ENCODE measurements at places on chromosomes 3 and 15.

GRCh38 chr3:151290673-151291072 is 12.3 kb upstream of the P2RY14 start:
- no peaks in the 10 kb centered on the region for H3K27me3 ChIP-seq
- no peaks in the 10 kb centered on the region for H3K4me1 ChIP-seq
- no peaks in the 10 kb centered on the region for H3K36me3 ChIP-seq
- H3K4me3 ChIP-seq = no peak overlapping the region
- DNase-seq = no peak

GRCh38 chr3:57757642-57758297 is 1.7 kb downstream of the SLMAP start:
- DNase-seq = no peak
- peaks cover 5% of the 10 kb centered on the region for H3K36me3 ChIP-seq
- peaks cover 29% of the 10 kb centered on the region for H3K4me1 ChIP-seq
- H3K27me3 ChIP-seq = no peaks in the 10 kb centered on the region

- H3K4me3 ChIP-seq = no peak overlapping the region
- H3K4me1 ChIP-seq = peaks cover 24% of the 10 kb centered on the region
- no peaks in the 10 kb centered on the region for H3K27me3 ChIP-seq
- no peak overlapping the region for H3K27ac ChIP-seq
Observed at GRCh38 chr3:48623851-48624547, 2.4 kb upstream of the TMEM89 start.

DNA sequence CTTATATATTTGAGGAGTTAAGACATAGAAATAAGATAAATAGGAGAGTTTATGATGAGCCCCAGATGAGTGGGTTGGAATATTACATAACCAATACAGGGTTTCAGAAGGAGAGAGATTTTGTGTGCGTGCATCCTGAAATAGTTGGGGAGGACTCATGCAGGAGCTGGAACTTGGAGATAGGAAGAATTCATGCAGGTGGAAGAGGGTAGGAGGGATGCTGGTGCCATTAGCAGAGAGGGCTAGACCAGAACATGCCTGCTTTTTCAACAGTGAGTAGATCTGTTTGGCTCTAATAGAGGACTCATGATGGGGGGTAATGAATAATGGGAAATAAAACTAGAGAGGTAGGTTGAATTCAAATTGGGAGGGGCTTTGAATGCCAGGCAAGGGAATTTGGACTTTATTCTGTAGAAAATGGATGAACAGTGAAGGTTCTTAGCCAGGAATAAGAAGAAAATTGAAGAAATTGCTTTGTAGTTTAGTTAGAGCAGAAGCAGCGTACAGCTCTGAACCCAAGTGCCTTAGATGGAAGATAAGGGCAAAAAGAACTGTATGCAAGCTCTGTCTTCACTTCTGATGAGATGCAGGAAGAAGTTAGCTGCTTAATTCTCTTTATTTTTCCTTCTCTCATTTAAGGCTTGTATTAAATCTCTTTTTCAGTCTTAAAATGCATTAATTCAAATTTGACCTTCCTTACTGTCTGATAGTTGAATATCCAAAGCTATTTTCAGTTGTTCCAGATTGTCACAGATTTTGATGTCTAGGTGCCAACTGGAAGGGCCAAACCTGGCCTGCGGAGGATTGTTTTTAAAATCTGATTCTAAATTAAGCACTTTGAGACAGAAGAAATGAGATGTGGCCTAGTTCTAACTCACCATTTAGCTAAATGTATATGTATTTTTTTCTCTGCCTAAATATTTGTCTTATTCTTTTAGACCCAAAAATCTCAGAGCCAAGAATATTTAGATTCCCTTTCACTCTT is 86.3 kb downstream of the PPM1L start:
- H3K4me1 ChIP-seq = peaks cover 6% of the 10 kb centered on the region
- H3K27ac ChIP-seq = no peak overlapping the region
- no peak overlapping the region for H3K4me3 ChIP-seq
- no peaks in the 10 kb centered on the region for H3K36me3 ChIP-seq

- H3K4me3 ChIP-seq = no peak overlapping the region
- H3K27me3 ChIP-seq = no peaks in the 10 kb centered on the region
- H3K36me3 ChIP-seq = no peaks in the 10 kb centered on the region
Observed at GRCh38 chr15:89095073-89095472, 6.8 kb downstream of the ABHD2 start.

DNA sequence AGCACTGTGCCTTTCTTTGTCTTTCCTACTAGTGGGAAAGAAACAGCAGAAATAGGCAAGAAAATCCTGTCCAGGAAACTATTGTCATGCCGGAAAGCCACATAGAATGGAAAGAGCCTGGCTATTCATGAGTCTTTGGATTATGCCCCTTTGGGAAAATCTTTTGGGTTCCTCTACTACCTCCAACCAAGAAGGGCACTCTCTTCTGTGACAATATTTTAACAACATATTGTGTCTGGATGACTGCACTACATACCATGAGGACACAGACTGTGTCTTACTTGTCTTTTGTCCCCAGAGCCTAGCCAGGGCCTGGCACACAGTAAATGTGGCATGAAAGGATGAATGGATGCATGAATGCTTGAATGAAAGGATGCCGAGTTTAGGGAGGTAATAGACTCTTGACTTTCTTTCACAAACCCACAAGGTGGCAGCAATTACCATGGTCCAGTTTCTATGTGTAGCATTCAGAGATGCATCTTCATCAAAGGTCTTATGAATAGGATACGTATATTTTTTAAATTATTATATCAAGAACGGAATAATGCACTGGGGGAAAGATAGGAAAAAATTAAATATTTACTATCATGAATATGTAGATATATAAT is 30.3 kb downstream of the ARL14 start:
- H3K27ac ChIP-seq = no peak overlapping the region
- H3K36me3 ChIP-seq = no peaks in the 10 kb centered on the region
- no peaks in the 10 kb centered on the region for H3K4me1 ChIP-seq
- H3K27me3 ChIP-seq = no peaks in the 10 kb centered on the region

GRCh38 chr3:47954567-47954966 is 61.6 kb downstream of the MAP4 start:
- no peaks in the 10 kb centered on the region for H3K27me3 ChIP-seq
- H3K4me3 ChIP-seq = no peak overlapping the region
- H3K27ac ChIP-seq = no peak overlapping the region
- H3K36me3 ChIP-seq = no peaks in the 10 kb centered on the region

- no peak overlapping the region for H3K4me3 ChIP-seq
- no peaks in the 10 kb centered on the region for H3K4me1 ChIP-seq
- H3K36me3 ChIP-seq = no peaks in the 10 kb centered on the region
- no peak for DNase-seq
Observed at GRCh38 chr3:72065872-72066641, 281.1 kb upstream of the PROK2 start.

DNA sequence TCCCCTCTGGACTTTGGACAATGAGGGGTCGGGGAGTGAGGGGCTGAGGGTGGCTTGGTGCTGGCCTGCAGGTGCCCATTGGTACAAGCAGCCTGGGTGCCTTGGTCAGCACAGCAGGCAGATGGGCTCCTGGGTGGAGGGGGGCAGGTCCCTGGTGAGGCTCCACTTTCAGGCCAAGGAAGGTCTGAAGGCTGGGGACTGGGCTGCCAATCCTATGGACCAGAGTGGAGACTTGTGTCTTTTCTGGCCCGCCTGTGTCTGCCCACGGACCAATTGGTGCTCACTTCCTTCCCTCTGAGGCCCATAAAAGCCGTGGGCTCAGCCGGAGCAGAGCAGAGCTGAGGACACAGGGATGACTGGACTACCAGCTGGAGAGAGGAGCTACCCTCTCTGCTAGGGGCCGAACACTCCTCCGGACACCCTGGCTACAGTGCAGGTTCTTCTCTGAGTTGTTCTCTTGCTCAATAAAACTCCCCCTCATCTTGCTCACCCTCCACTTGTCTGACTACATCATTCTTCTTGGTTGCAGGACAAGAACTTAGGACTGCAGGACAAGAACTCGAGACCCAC is 31.9 kb upstream of the IREB2 start:
- no peaks in the 10 kb centered on the region for H3K27me3 ChIP-seq
- H3K4me3 ChIP-seq = no peak overlapping the region
- no peak overlapping the region for H3K27ac ChIP-seq
- DNase-seq = no peak
- H3K4me1 ChIP-seq = no peaks in the 10 kb centered on the region

DNA sequence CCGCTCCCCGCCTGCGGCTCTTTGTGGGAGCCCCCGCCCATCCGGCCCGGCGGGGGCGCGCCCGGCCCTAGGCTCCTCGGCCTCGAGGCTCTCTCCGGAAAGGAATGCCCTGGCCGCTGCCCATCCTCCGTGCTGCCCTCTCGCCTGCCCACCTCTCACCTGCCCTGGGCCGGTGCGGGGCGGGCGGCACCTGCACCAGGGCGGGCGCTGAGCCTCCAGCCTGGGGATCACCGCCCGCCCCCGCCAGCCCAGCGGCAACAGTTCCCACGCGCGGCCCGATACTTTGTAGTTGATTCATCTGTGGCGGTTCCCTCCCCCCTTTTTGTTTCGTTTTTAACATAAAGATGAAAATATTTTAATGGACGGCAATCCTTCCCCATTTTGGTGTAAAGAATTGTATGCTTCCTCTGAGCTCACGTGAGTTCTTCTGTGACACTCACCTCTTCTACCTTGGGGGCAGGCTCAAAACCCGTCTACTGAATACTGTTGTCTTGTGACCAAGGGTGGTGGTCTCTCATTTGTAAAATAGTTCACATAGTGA is 1.9 kb downstream of the KLF13 start:
- H3K4me1 ChIP-seq = peaks cover 42% of the 10 kb centered on the region
- no peaks in the 10 kb centered on the region for H3K36me3 ChIP-seq
- DNase-seq = no peak

DNA sequence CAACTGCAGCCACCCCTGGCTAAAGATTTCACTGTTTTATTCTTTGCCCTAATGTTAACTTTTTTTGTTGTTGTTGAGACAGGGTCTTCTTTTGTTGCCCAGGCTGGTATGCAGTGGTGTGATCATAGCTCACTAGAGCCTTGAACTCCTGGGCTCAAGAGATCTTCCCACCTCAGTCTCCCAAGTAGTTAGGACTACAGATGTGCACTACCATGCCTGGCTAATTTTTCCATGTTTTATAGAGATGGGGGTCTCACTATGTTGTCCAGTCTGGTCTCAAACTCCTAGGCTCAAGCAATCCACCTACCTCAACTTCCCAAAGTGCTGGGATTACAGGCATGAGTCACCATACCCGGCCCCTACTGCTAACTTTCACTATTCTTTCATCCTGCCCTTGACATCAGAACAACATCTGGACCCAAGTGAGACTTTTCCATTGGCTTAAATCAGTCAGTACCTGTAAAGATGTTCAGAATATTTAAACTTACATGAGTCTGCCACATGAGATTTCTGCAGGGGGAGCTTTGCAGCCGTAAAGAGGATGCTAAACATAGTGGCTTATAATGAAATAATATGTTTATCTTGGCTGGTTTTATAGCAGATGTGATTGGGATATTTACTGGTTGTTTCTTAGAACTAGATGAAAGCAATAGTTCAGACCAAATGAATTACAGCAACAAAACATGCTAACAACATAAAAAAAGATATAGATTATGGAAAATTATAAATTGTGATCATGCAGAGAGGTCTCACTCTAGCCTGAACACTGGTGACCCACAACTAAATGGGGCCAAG is 73.6 kb downstream of the HMG20A start:
- DNase-seq = no peak
- no peak overlapping the region for H3K4me3 ChIP-seq
- no peak overlapping the region for H3K27ac ChIP-seq
- H3K27me3 ChIP-seq = no peaks in the 10 kb centered on the region
- no peaks in the 10 kb centered on the region for H3K36me3 ChIP-seq

- H3K27ac ChIP-seq = no peak overlapping the region
- no peak for DNase-seq
- H3K36me3 ChIP-seq = no peaks in the 10 kb centered on the region
Observed at GRCh38 chr3:107275511-107275910, 101.7 kb upstream of the CCDC54 start.

DNA sequence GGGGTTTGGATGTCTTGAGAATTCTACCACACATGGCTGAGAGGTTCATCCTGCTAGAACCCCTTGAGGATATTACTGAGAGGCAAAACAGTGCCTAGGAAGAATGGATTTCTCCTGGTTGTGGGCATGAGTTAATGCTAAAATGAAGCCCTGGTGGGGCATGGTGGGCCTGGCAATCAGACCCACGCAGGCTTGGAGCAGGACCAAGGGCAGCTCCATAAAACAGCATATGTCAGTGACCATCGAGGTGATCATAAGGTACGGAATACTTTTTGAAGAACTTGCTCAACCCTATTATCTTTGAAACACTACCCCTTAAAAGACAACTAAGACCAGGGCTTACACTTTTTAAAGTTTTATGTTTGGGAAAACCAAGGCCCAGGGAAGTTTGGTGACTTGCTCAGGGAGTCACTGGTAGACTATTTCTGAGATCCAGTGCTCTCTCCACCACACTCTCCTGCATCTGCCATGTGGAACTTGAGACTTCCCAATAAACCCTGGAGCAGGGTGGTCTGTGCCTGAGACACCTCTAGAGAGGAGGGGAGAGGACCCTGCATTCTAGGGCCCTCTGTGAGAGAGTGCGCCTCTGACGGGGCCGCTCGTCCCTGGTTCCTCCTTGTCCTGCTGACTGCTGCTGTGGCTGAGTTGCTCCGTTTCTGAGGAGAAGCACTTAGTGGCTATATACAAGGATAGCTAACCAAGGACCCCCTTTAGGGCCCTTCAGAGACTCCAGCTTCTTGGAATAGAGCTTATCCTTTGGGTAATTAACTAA is 28.0 kb upstream of the TIMP4 start:
- DNase-seq = no peak
- H3K27me3 ChIP-seq = no peaks in the 10 kb centered on the region
- H3K36me3 ChIP-seq = no peaks in the 10 kb centered on the region
- H3K4me1 ChIP-seq = peaks cover 25% of the 10 kb centered on the region
- peak overlapping the region; percentile 92 for H3K27ac ChIP-seq

- no peaks in the 10 kb centered on the region for H3K36me3 ChIP-seq
- H3K27me3 ChIP-seq = no peaks in the 10 kb centered on the region
- H3K4me1 ChIP-seq = no peaks in the 10 kb centered on the region
- DNase-seq = no peak
- no peak overlapping the region for H3K4me3 ChIP-seq
Observed at GRCh38 chr3:133753779-133754164, 7.6 kb downstream of the TF start.

DNA sequence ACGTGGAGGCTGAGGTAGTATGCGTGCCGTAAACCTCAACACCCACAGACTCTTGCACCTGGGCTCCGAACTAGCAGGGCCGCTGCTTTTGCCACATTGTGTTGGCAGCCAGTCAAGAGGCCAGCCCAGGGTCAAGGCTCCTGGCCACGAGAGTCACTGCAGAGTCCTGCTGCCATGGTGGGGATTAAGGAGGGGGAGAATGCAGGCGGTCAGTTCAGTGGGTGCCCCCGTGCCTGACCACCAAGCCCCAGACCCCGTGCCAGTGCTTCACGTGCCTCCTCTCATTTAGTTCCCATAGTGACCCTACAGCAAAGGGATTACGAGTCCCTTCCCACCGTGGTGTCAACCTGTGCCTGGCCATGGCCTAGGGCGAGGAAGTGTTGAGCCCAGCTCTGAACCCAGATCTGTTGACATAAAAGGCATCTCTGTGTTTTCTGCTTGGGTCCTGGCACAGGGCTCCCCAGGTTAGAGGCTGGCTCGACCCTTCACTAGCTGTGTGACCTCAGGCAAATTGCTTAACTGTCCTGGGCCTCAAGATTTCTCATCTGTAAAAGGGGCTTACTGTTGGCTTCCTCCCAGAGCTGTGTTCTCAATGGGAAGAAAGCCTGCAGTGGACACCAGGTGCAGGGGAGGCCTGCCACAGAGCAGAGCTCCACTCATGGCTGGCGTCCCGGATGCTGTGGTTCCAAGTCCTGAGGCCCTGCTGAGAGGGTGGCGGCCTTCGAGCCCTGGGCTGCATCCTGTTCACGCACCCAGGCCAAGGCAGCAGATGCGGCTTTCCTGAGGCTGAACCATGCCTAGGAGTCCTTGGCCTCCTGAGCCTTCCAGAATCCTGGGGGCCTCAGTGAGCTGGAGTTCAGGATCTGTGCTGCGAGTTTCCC is 32.8 kb downstream of the FBLN2 start:
- H3K36me3 ChIP-seq = no peaks in the 10 kb centered on the region
- H3K4me1 ChIP-seq = no peaks in the 10 kb centered on the region
- no peaks in the 10 kb centered on the region for H3K27me3 ChIP-seq
- H3K27ac ChIP-seq = no peak overlapping the region
- H3K4me3 ChIP-seq = no peak overlapping the region
- DNase-seq = no peak
